Naive thymus-derived CD4-positive, alpha-beta T cell (primary cell): ENCODE measurements at places on chromosomes 3 and 15. TPM values are rescaled to one million over a fixed set of nuclear protein-coding genes. Genes with fewer than 3 reads are reported as not detected.

- H3K27ac ChIP-seq: no peak overlapping the region
- H3K27me3 ChIP-seq: no peaks in the 10 kb centered on the region
- no peaks in the 10 kb centered on the region for H3K4me1 ChIP-seq
- DNase-seq: no peak
Observed at GRCh38 chr3:156606729-156607128, 51.8 kb upstream of the SSR3 start.

DNA sequence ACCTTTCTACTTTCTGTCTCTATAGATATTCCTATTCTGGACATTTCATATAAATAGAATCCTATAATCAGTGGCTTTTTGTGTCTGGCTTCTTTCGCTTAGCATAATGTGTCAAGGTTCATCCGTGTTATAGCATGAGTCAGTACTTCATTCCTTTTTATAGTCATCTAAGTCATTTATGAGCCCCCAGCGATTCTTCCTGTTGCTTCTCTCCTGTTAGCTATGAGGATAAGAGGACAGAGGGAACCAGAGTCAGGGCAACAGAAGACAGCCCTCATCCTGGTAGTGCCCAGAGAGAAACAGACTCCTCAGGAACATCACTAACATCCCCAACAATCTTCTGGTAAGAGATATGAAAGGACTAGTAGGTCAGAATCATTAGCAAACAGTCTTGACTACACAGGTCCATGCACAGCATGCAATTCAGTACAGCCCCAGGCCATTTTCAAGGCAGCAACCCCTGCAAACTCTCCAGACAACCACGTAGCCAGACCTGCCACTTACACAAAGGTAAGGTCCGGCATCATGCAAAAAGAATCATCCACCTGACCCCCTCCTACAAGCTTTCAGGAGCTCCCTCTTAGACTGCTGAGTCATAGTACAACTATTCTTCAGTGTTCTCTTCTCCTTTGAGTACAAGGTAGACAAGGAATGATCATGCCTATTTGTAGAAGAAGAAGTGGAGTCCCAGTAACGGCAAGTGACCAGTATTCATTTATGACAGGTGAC is 91.5 kb downstream of the MYLK start:
- H3K36me3 ChIP-seq: no peaks in the 10 kb centered on the region
- no peaks in the 10 kb centered on the region for H3K27me3 ChIP-seq
- no peak overlapping the region for H3K27ac ChIP-seq
- H3K4me3 ChIP-seq: no peak overlapping the region
- no peak for DNase-seq

DNA sequence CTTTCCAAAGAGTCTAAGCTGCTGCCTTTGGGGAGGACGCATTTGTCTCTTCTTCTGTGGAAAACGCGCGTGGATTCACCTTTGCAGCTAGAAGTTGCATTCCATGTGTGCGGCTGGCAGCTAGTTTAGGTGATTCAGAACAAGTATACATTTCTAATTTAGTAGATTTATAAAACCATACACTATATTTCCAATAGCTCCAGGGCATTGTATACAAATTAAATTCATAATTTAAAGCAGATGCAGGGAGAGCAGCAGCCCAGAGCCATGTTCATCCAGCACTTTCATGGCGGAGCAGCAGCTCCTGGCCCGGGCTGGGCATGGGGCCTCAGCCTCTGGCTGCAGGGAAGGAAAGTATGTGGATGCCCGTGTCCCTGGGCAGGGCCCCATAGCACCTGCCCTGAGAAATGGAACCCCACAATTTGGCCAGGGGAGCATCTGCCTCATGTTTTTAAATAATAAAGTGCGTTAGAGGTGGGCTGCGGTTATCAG is 42.8 kb upstream of the SEC22A start:
- H3K4me3 ChIP-seq: no peak overlapping the region
- H3K27me3 ChIP-seq: no peaks in the 10 kb centered on the region
- no peaks in the 10 kb centered on the region for H3K4me1 ChIP-seq
- DNase-seq: no peak

DNA sequence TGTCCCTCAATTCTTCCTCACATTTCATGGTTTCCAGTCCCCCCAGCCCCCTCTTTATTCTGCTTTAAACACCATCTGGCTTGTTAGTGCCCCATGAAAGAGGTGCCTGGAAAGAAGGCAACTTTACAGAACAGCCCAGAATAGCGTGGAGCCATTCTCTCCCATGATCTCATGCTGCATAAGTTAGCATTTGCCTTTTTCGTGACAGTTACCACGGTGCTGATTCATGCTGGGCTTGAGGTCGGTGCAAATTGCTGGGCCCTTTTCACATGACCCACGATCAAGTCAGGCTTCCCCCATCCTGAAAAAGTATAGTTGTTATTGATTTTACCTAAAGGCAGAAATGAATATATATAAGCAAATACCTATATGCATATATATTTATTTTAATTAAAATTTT is 29.6 kb downstream of the SQOR start:
- H3K4me1 ChIP-seq: no peaks in the 10 kb centered on the region
- no peaks in the 10 kb centered on the region for H3K27me3 ChIP-seq
- H3K4me3 ChIP-seq: no peak overlapping the region
- H3K36me3 ChIP-seq: no peaks in the 10 kb centered on the region
- DNase-seq: no peak

GRCh38 chr15:48408327-48408726 is 77.1 kb downstream of the DUT start:
- no peaks in the 10 kb centered on the region for H3K36me3 ChIP-seq
- no peaks in the 10 kb centered on the region for H3K4me1 ChIP-seq
- H3K27me3 ChIP-seq: peaks cover under 1% of the 10 kb centered on the region
- no peak overlapping the region for H3K4me3 ChIP-seq
- no peak for DNase-seq

The ATP13A5 gene
- not detected for total RNA-seq

The THSD4 gene
- total RNA-seq: not detected

The PIERCE2 gene
- not detected for total RNA-seq

The C3orf33 gene
- 4.6 TPM for total RNA-seq

The ARL6IP5 gene
- 75.8 TPM for total RNA-seq

The KLHL6 gene
- 36.0 and 37.7 TPM in 2 replicates for total RNA-seq
